NCI-H1930 (cell line): ENCODE measurements at places on chromosomes 16 and 17.

- no peak for DNase-seq
Observed at GRCh38 chr17:1001640-1002411, 4.9 kb downstream of the TIMM22 start.

DNA sequence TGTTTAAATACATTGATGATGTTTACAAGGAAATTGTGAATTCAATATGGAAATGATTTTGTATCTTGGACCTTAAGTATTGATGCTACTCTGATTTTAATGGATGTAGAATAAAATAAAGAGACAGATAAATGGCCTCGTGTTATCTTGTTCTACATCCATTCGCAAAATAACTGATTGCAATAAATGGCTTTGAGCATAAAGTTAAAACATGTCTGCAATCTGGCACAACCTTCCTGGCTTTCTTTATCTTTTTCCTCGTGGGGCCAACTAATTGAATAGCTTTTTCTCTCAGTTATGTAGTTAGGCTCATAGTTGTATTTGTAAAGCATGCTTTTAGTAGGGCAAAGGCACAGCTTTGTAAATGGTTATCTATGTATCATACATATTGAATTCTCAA lies 691.4 kb downstream of the CDH8 start:
- DNase-seq = no peak

- DNase-seq = no peak
Observed at GRCh38 chr16:4463522-4464163, 10.8 kb downstream of the NMRAL1 start.

GRCh38 chr17:10271106-10271562 lies 72.7 kb upstream of the GAS7 start:
- DNase-seq = no peak

DNA sequence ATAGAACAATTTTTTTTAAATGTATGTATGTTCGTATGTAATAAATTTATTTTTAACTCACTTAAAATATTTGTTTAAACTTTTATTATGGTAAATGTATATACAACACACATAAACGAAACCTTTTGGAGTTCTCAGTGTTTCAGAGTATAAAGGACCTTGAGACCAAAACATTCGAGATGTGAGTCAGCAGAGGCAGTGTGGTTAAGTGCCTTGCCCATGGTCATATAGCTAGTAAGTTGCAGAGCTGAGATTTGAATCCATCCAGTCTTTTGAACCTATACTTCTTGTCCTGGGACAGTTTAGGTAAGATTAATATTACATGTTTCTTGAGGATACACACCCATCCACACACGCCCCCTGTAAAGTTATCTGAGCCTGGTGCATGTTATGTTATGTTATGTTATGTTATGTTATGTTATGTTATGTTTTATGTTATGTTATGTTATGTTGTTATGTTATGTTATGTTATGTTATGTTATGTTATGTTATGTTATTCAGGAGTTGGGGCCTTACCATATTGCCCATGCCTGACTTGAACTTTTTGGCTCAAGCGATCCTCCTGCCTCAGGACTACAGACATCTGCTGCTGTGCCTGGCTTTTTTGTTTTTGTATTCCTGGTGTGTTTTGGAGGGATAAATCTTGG lies 41.8 kb downstream of the TNRC6A start:
- no peak for DNase-seq

DNA sequence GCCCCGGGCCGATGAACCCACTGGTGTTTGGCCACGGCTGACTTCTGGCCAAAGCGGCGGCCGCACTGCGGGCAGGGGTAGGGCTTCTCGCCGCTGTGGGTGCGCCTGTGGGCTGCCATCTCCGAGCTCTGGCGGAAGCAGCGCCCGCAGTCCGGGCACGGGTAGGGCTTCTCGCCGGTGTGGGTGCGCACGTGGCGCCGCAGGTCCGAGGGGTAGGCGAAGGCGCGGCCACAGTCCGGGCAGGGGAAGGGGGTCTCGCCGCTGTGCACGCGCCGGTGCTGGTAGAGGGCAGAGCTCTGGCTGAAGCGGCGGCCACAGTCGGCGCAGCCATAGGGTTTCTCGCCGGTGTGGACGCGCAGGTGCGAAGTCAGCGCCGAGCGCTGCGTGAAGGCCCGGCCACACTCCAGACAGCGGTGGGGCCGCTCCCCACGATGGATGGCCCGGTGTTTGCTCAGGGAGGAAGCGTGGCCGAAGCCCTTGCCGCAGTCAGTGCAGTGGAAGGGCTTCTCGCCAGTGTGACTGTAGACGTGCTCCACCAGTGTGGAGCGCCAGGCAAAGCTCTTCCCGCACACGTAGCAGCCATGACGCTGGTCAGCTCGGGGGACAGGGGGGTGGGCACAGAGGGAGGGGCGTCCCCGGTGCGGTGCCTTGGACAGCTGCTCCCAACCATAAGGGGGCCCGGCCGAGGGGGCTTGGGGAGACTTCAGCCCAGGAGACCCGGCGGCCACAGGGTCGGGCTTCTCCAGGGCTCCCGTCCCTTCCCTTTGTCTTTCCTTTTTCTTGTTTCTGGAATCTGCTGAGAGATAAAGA lies 2.7 kb downstream of the ZNF764 start:
- no peak for DNase-seq

- DNase-seq = no peak
Observed at GRCh38 chr16:84177741-84178073, 9.2 kb downstream of the TAF1C start.

- DNase-seq = peak; percentile 46
Observed at GRCh38 chr16:78523212-78523985, 423.9 kb downstream of the WWOX start.

DNA sequence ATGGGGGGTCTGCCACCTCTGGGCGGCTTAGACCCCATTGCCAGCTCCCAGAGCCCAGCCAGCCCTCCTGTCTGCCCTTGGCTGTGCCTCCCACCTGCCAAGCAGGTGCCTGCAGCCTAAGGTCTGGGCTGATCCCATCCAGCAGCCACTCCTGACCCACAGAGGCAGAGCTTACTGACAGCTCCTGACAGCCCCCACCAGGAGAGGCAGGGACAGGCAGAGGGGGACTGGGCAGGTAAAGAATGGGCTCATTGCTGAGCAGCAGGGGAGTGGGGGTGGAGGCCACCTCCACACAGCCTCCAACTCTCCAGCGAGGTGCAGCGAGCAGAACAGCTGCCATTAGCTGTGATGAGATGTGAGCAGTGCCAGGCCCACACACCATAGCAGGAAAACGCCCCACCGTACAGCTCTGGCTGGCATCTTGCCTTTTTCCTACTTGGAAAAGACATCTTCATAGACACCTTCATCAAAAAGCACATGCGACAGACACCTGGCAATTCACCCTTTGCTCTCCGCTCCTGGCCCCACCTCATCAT lies 164.4 kb downstream of the C16orf78 start:
- no peak for DNase-seq

- DNase-seq = no peak
Observed at GRCh38 chr17:66524877-66525276, 222.5 kb downstream of the PRKCA start.

DNA sequence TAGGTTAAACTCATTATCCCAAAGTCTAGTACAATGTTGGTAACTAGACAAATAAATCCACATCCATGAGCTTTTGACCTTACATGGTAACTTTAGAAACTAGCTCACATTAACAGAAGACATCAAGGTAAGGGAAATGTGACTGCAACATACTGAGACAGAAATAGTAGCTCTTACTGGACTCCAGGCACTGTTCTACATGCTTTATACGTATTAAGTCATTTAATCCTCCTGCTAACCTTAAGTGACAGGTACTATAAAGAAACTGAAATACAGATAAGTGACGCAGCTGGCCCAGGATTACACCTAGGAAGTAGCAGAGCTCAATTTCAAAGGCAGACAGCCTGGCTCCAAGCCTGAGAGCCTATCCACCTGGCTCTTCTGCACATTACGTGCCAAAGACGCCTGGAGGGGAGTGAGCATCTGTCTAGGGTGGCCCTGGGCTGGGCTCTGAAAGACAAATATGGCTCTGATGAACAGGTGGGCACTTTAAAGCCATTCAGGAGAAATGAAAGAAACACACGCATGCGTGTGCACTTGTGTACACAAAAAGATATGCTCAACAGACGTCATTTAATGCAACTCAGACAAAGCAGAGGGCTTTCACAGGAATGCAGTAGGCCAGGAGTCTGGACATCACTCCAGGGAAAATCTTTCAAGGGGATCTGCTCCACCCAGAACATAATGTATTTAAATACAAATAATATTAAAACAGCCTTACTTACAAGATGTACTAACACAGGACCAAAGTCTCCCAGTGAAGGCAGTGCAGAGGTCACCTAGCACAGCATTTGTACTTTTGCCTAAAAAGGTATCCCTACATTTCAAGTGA lies 4.4 kb downstream of the ZC3H7A start:
- DNase-seq = no peak

DNA sequence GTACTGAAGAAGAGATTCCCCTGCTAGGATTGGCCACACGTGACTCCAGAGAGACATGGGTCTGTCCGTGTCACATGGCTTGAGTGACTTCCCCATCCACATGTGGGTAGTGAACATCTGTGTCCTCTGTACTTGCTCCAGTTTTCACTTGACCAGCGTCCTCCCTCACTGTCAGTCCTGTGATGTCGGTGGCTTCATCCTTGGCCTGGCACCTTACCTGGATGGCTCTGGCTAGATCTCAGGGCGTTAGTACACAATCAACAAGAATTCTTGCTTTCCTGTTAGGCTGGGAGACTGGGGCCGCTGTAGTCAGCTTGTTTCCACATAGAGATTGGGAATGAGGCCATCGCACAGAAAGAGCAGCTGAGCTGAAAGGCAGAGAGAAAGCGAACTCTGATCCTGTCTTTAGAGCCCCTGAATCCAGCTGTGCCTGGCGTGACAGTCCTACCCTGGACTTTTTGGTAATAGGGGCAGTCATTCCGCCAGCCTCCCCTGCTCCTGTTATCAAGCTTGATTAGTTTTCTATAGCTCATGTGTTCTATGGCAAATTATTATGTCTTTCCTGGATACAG lies 227.3 kb downstream of the SNX29 start:
- no peak for DNase-seq

DNA sequence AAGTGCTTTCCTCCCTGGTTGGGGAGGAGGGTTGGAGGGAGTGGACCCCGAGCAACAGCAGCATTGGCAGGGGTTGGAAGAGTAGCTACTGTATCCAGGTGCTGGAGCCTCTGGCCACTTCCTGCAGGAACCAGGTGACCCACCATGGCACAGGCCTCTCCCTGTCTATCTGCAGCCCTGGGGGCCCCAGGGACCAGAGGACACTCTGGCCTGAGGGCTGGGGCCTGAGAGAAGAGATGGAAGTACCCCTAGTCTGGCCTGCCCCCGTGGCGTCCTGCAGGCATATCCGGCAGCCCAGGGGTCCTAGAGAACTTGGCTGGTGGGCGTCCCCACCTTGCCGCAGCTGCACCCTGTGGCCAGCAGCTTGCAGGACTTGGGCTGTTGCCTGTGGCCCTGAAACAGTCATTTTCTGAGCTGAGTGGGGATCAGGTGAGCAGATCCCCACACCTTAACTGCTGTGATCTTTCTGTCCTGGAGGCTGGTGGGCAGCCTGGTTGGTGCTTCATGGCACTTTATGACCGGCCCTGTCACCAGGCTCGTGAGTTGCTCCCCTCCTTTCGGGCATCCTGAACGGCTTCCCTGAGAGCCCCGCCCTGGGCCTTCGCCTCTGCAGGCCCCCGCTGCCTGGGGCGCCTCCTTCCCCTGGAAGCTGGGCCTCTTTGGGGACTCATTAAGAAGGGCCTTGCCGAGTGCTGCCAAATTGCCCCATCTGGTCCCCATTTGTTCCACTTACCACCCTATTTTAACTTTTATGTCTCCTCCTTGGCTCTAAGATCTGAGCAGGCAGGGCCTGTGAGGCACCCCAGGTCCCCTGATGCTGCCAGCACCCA lies 298.6 kb downstream of the SEC14L1 start:
- DNase-seq = no peak

- peak; percentile 95 for DNase-seq
Observed at GRCh38 chr17:8187517-8188262, 2.3 kb downstream of the BORCS6 start.

DNA sequence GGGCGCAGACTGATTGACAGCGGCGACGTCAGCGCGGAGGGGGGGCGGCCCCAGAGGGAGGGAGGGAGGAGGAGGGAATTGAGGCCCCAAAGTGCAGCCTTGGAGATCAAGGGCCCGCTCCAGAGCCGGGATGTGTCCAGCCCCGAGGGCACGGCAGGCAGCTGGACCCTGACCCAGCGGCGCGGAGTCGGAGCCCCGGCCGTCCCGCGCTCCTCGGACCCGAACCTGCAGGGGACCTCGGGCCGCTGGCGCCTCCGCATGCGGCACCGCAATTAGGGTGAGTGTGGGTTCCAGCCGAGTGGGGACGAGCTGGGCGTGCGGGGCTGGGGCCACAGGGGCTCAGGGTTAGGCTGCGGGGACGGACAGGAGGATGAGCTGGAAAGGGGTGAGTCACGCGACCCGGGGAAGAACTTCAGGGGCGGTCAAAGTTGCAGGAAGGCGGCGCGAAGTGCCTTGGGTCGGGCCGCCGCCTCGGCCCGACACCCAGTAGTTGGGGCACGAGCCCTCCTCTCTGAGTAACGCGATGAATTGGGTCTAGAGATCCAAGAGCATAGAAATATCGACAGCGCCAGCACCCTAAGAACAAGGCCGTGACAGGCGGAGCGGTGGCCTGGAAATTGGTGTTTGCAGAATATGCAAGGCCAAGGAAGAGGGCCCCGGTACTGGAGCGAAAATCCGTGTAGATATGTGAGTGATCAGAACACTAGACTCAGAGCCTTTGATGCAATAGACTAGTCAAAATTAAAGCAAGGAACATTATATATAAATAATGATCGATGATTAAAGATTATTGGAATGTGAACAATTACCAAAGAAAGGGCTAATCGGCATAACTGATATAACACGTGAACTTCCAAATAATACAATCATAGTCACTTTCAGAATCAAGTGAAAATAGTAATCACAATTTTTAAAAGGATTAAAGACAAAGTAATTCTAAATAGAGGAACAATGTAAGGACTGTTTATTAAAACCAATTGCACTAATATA lies at the start of gene TBX4:
Gene TBX4 (plus strand): TSS at position 122 of the 990 bp plus-strand sequence. CDS start 4,069 bp downstream, outside the sequence.
- DNase-seq = no peak

- no peak for DNase-seq
Observed at GRCh38 chr16:28499854-28500253, 5.4 kb downstream of the APOBR start.

DNA sequence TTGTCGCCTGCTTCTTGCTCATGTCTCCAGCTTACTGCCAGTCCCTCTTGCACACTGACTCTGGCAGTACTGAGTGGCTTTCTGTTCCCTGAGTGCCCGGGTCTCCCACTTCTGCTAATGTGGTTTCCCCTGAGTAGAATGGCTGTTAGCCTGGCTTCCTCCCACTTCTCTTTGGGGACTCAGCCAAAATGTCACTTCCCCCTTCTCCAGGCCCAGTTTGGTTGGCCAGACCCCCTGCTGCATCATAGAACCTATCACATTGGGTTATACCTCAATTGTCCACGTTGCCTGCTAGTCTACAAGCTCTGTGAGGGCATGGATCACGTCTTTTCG lies 304.4 kb downstream of the HS3ST3B1 start:
- DNase-seq = no peak

DNA sequence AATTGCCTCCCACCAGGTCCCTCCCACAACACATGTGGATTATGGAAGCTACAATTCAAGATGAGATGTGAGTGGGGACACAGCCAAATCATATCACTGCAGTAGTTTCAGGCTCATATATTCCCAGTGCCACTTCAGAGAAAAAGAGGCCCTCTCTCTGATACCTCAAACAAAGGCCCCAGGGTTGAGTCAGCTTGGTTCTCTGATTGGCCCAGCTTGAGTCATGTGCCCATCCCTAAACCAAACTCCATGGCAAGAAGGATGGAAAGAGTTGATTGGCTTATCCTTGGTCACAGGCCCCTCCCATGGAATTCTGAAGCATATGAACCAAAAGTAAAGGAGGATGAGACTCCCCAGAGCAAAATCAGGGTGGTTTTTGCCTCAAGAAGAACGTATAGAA lies 75.9 kb upstream of the IRX6 start:
- DNase-seq = no peak
